ENCODE measurements at places on chromosomes 4 and X. TPM values are rescaled to one million over a fixed set of nuclear protein-coding genes. Genes with fewer than 3 reads are reported as not detected.

The FMR1NB gene
- not detected for polyA plus RNA-seq

The PABPC1L2B gene
- 0.05 TPM for polyA plus RNA-seq

The THOC2 gene
- polyA plus RNA-seq: 40.2 TPM

The INTU gene
- 3.3 TPM for polyA plus RNA-seq

The RNF212 gene
- 7.0 TPM for polyA plus RNA-seq

The MAGEA8 gene
- 0.15 TPM for polyA plus RNA-seq

- no peaks in the 10 kb centered on the region for H3K27me3 ChIP-seq
- no peak for DNase-seq
- H3K36me3 ChIP-seq: peaks cover 5% of the 10 kb centered on the region
Measured at GRCh38 chr4:151743128-151743854, 17.5 kb downstream of the GATB start.

- H3K4me3 ChIP-seq: no peak overlapping the region
- H3K4me1 ChIP-seq: no peaks in the 10 kb centered on the region
- no peaks in the 10 kb centered on the region for H3K36me3 ChIP-seq
- H3K27me3 ChIP-seq: no peaks in the 10 kb centered on the region
- no peak overlapping the region for H3K27ac ChIP-seq
Measured at GRCh38 chr4:101678180-101678579, 112.3 kb upstream of the BANK1 start.

DNA sequence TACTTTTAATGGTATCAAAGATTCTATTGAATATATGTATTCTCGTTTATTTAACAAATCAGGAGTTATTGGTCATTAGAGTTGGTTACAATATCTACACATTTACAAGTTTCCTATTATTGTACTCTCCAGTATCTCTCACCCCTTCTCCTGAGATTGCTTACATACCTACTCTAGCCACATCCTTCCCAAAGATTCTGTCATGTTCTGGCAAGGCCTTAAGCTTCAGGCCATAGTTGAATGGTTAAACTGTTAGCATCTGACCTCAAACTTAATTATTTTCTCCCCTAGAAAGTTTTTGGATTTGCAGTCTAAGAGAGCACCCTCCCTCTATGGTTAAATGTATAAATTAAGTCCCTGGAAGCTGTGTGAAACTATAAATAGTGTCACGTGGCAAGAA lies 784.2 kb downstream of the GLUD2 start:
- H3K27ac ChIP-seq: no peak overlapping the region
- H3K4me3 ChIP-seq: no peak overlapping the region
- no peaks in the 10 kb centered on the region for H3K4me1 ChIP-seq
- H3K36me3 ChIP-seq: no peaks in the 10 kb centered on the region

GRCh38 chr4:5079581-5079980 lies 28.3 kb downstream of the STK32B start:
- no peaks in the 10 kb centered on the region for H3K4me1 ChIP-seq
- H3K4me3 ChIP-seq: no peak overlapping the region
- DNase-seq: no peak
- H3K36me3 ChIP-seq: no peaks in the 10 kb centered on the region
- no peaks in the 10 kb centered on the region for H3K27me3 ChIP-seq

DNA sequence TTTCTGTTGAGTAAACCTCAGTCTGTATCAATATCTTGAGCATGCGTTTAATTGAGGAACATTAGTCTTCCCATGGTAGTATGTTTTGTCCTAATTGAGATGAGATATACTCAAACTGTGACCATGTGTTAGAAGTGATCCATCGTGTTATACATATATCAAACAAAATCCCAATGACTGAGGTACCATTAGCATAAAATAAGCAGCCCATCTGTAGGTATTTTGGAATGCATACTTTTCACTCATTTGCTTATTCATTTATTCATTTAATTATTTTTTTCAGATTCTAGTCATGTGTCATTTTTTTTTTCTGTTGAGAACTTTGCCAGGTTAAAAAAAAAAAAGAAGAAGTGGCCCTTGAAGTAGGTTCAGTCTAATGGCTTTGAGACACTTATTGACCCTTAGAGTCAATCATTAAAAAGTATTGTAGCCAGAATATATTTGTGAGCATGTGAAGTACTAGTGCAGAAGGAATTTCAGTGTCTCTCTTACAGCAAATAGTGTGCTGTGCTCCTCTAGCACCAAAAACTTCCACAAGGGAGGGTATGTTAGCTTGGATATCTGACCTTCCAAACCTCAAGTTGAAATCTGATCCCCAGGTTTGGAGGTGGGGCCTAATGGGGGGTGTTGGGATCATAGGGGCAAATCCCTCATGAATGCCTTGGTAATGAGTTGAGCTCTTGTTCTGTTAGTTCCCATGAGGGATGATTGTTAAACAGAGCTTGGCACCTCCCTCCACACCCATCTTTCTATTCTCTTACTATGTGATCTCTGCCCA lies 130.8 kb upstream of the NPY2R start:
- no peaks in the 10 kb centered on the region for H3K27me3 ChIP-seq
- no peaks in the 10 kb centered on the region for H3K4me1 ChIP-seq
- no peak overlapping the region for H3K27ac ChIP-seq
- no peak overlapping the region for H3K4me3 ChIP-seq

- H3K36me3 ChIP-seq: no peaks in the 10 kb centered on the region
- H3K4me3 ChIP-seq: no peak overlapping the region
- no peak for DNase-seq
- no peaks in the 10 kb centered on the region for H3K27me3 ChIP-seq
Measured at GRCh38 chrX:150842198-150842685, 56.2 kb downstream of the CD99L2 start.

GRCh38 chrX:77527233-77528001 lies 80.2 kb downstream of the FGF16 start:
- peaks cover 22% of the 10 kb centered on the region for H3K36me3 ChIP-seq
- peaks cover 14% of the 10 kb centered on the region for H3K4me1 ChIP-seq
- peak; percentile 77 for DNase-seq

DNA sequence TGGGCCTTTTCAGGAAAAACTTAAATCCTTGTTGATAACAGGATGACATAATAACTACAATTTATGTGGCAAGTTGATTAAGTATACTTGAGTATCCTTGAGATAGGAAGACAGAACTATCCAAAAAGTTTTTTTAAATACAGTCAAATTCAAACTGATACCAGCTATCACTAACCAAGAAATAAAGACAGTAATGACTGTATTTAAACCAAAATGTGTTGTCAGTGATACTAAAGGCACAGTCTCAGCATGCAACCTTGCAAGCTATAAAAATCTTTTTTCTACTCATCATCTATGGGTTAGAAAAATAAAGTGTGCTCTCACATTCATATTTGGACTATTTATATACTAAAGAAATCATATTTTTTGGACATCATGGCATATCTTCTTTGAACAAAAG lies 64.7 kb downstream of the PAPSS1 start:
- no peak overlapping the region for H3K4me3 ChIP-seq
- no peak for DNase-seq
- no peaks in the 10 kb centered on the region for H3K4me1 ChIP-seq
- H3K27me3 ChIP-seq: no peaks in the 10 kb centered on the region
- peaks cover 43% of the 10 kb centered on the region for H3K36me3 ChIP-seq
- H3K27ac ChIP-seq: no peak overlapping the region

- peaks cover 20% of the 10 kb centered on the region for H3K36me3 ChIP-seq
- no peaks in the 10 kb centered on the region for H3K27me3 ChIP-seq
- peak overlapping the region; percentile 28 for H3K27ac ChIP-seq
- DNase-seq: peak; percentile 18
- no peaks in the 10 kb centered on the region for H3K4me1 ChIP-seq
Measured at GRCh38 chrX:134484039-134484438, 24.1 kb downstream of the HPRT1 start.

GRCh38 chr4:140243278-140243753 lies 89.3 kb upstream of the MAML3 start:
- no peak overlapping the region for H3K27ac ChIP-seq
- no peak for DNase-seq
- H3K4me3 ChIP-seq: no peak overlapping the region
- no peaks in the 10 kb centered on the region for H3K27me3 ChIP-seq

DNA sequence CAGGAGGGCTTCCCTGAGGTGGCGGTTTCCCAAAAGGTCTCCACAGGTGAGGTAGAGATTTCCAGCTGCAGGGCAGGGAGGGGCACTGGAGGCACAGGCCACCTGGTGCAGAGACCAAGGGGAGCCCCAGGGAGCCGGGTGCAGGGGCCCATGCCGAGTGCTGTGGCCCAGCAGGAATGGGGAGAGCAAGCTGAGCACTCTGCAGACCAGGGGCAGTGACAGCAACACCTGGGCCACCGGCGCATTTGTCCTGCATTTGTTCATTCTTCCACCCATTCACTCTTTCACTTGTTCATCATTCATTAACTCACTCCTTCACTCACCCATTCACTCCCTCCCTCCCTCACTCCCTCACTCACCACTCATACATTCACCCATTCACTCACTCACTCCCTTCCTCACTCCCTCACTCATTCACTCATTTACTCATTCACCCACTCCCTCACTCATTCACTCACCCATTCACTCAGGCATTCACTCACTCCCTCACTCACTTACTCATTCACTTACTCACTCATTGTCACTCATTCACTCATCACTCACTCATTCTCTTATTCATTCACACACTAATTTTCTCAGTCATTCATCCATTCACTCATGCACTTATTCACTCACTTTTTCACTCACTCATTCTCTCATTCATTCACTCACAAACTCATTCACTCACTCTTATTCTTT lies 16.3 kb downstream of the CPZ start:
- no peak overlapping the region for H3K4me3 ChIP-seq
- no peak overlapping the region for H3K27ac ChIP-seq
- DNase-seq: no peak
- H3K4me1 ChIP-seq: peaks cover 10% of the 10 kb centered on the region
- no peaks in the 10 kb centered on the region for H3K36me3 ChIP-seq

- H3K27ac ChIP-seq: no peak overlapping the region
- no peaks in the 10 kb centered on the region for H3K27me3 ChIP-seq
- no peak for DNase-seq
- H3K36me3 ChIP-seq: peaks cover 5% of the 10 kb centered on the region
- H3K4me3 ChIP-seq: no peak overlapping the region
Measured at GRCh38 chr4:19698961-19699360, 552.7 kb upstream of the SLIT2 start.

GRCh38 chrX:136975684-136976470 lies 57.9 kb downstream of the GPR101 start:
- no peak overlapping the region for H3K27ac ChIP-seq
- DNase-seq: no peak
- no peaks in the 10 kb centered on the region for H3K27me3 ChIP-seq
- no peaks in the 10 kb centered on the region for H3K36me3 ChIP-seq
